Fibroblast of lung (primary cell): ENCODE measurements at places on chromosomes 2 and 18.

DNA sequence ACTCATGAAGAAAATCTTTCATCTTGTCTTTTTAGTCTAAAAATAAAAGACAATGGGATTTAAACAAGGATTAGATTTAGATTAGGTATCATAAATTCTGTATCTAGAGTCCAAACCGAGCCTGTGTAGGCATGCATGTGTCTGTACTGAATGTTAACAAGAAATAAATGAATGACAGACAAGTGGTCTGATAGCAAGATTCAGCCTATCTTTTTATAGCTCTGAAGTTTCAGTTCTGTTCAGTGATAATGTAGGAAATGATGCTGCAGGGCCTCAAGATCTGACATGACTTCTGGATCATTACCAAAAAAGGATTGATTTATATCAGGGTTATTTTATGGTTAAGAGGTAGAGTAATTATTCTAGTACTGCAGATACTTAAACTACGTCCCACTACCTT is 137.0 kb upstream of the ATP5MC3 start:
- DNase-seq, result no peak
- H3K36me3 ChIP-seq, result no peaks in the 10 kb centered on the region
- no peaks in the 10 kb centered on the region for H3K27me3 ChIP-seq
- H3K4me1 ChIP-seq, result no peaks in the 10 kb centered on the region
- no peak overlapping the region for H3K4me3 ChIP-seq

- peak; percentile 27 for DNase-seq
- no peaks in the 10 kb centered on the region for H3K36me3 ChIP-seq
- H3K4me3 ChIP-seq, result no peak overlapping the region
- H3K27ac ChIP-seq, result no peak overlapping the region
- H3K27me3 ChIP-seq, result no peaks in the 10 kb centered on the region
Measured at GRCh38 chr2:196487417-196487816, 152.1 kb upstream of the CCDC150 start.

- no peaks in the 10 kb centered on the region for H3K36me3 ChIP-seq
- peak overlapping the region; percentile 63 for H3K27ac ChIP-seq
Measured at GRCh38 chr2:216316743-216317142, 55.5 kb downstream of the MARCHF4 start.

DNA sequence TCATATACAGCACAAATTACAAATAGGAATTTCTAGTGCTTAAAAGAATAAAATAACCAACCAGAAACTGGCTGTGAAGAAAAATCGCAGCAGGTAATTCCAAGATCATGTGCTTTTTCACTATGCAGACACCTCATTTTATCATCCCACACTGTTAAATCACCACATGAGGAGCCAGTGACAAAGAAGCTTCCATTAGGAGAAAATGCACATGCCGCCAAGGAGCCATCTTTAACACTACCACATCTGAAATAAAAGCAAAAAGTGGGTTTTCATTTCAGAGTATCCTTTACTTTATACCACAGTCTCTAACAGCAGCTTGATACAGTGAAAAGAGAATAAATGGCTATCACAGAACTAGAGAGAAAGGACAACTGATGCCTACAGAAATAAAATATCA is 6.8 kb downstream of the WDSUB1 start:
- DNase-seq, result no peak
- no peaks in the 10 kb centered on the region for H3K27me3 ChIP-seq
- H3K4me3 ChIP-seq, result no peak overlapping the region
- H3K27ac ChIP-seq, result no peak overlapping the region
- no peaks in the 10 kb centered on the region for H3K4me1 ChIP-seq

- H3K4me1 ChIP-seq, result peaks cover 6% of the 10 kb centered on the region
- H3K27ac ChIP-seq, result peak overlapping the region; percentile 87
- peak; percentile 59 for DNase-seq
- peaks cover 2% of the 10 kb centered on the region for H3K36me3 ChIP-seq
Measured at GRCh38 chr2:9844036-9844483, 786 bp downstream of the TAF1B start.

DNA sequence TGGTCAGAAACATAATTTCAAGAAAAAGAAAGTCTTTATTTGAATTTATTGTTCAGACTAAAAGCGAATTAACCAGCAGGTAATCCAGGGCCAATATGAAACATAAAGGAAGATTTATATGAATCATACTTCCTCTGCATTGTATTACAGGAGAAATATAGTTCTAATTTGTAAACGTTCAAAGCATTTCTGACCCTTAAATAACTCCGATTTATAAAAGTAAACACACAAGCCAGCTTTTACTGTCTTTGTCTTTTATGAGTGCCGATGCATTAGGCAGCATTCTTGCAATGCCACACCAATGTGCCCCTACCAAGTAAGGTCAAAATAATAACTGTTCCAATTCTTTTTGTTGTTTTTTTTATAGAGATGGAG is 118.8 kb upstream of the RBBP8 start:
- no peak overlapping the region for H3K4me3 ChIP-seq
- no peak for DNase-seq
- no peaks in the 10 kb centered on the region for H3K4me1 ChIP-seq
- no peaks in the 10 kb centered on the region for H3K36me3 ChIP-seq

DNA sequence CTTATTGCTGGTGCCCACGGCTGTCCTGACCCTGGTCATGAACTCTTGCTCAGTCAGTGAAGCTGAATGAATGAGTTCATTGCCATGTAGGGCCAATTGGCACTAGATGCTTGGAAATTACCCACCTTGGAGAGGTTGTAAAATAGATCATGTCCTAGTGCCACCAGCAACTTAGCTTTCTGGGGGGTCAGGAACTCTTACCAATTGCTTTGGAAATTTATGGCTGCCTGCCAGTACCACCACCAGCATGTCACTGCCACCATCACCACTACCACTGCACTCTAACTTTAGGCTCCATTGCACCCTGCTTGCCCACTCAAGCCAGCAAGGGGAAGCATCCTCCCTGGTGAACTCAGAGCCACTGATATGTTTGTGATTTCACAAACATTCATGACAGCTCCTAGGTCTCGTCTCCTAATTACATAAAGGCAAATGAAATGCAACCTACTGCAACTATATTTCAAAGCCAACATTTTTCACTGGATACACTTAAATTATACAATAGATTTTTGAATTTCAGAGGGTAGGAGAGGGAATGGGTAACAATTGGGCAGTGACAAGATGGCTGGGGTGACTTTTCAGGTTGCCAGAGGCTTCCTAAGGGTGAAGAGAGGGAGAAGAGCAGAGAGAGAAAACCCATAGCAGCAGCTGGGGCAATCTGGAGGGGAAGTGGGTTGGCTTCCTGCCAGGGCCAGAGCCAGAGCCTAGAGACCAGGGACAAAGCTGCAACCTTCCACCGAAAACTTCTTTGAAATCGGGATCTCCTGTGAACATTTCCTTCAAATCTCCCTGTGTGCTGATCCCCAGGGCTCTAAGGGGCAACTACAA is 3.5 kb upstream of the EMILIN1 start:
- no peak overlapping the region for H3K27ac ChIP-seq
- DNase-seq, result peak; percentile 59
- no peaks in the 10 kb centered on the region for H3K36me3 ChIP-seq

GRCh38 chr2:241248897-241249296 is 60.4 kb downstream of the ANO7 start:
- H3K4me1 ChIP-seq, result no peaks in the 10 kb centered on the region
- no peak overlapping the region for H3K4me3 ChIP-seq
- H3K27ac ChIP-seq, result no peak overlapping the region
- no peak for DNase-seq
- peaks cover 49% of the 10 kb centered on the region for H3K36me3 ChIP-seq

DNA sequence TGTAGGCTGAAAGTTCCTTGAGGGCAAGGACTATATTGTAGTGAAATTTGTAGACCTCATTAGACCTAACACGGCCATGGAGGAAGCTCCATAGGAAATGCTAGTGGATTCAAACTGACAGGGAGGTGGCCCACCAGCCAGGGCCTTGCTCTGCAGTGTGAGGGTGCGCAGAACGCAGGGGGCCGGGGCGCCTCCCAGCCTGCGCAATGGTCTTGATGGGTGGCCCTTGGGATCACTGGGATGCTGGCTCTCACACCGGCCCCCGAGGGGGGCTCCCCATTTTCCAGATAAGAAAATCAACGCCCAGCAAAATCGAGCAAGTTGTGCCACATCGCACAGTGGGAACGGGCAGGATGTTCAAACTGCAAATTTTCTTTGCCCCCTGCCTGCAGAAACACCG is 655.4 kb downstream of the GALR1 start:
- H3K27ac ChIP-seq, result no peak overlapping the region
- no peak overlapping the region for H3K4me3 ChIP-seq
- H3K27me3 ChIP-seq, result no peaks in the 10 kb centered on the region
- H3K4me1 ChIP-seq, result no peaks in the 10 kb centered on the region

DNA sequence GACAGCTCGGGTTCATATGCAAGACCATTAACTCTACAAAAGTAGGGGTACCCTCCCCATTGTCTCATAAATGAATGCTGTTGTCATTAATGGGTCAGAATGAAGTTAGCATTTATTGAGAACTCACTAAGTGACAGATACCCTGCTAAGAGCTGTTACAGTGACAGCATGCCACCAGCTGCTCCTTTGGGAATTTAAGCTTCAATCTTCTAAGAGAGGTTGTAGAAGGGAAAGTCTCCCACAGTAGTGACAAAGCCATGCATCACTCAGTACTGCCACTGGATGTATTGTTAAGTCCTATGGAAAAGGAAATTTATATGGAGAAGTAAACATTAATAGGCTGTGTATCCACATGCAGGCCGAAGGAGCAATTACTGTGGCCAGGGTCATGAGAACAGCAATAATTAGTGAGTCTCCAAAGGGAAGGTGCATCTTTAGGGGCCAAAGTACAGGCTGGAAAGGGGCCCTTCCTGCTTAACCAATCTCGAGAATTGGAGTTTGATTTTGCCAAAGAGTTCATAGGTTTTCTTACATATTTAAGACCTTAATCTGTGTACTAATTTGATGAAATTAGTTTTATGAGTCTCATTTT is 64.5 kb upstream of the FAM124B start:
- H3K27me3 ChIP-seq, result no peaks in the 10 kb centered on the region
- no peak overlapping the region for H3K27ac ChIP-seq
- no peaks in the 10 kb centered on the region for H3K36me3 ChIP-seq
- no peak overlapping the region for H3K4me3 ChIP-seq
- H3K4me1 ChIP-seq, result no peaks in the 10 kb centered on the region

DNA sequence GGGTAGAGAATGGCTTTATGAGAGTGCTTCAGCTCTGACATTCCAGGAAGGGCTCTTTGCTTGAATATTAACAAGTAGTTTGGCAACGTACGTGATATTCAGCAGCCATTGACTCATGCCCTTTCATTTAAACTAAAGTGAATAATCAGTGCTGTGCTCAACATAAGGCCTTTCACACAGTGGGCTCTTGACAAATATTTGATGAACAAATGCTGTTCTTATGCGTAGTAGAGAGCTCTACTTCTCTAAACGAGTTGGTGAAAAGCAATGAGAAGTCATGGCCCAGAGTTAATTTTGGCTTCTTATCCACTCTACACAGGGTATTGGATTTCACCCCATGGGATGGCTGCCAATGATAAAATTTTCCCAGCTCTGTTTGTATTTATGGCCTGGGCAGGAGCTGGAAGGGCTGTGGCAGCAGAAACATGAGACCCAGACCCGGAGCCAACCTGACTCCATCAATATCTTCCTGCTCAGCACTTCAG is 338.9 kb downstream of the CCDC85A start:
- no peaks in the 10 kb centered on the region for H3K36me3 ChIP-seq
- H3K27ac ChIP-seq, result no peak overlapping the region
- DNase-seq, result peak; percentile 77
- H3K4me1 ChIP-seq, result no peaks in the 10 kb centered on the region
- no peak overlapping the region for H3K4me3 ChIP-seq

DNA sequence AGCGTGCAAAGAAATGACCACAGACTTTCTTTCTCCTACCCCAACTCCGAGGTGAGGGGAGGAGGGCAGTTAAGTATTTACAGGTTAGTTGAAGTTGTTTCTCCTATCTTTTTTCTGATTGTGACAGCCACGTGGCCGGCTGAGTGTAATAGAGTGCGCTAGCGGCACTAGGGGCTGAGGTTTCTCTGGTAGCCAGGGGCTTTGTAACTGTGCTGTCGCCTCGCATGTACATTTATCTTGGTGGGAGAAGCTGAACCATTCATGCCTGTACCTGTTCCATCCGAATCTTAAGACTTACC is 214.1 kb upstream of the STON1 start:
- H3K36me3 ChIP-seq, result no peaks in the 10 kb centered on the region
- H3K27me3 ChIP-seq, result no peaks in the 10 kb centered on the region
- H3K4me1 ChIP-seq, result peaks cover 4% of the 10 kb centered on the region
- no peak for DNase-seq
- H3K4me3 ChIP-seq, result peak overlapping the region; percentile 92
- H3K27ac ChIP-seq, result peak overlapping the region; percentile 95

DNA sequence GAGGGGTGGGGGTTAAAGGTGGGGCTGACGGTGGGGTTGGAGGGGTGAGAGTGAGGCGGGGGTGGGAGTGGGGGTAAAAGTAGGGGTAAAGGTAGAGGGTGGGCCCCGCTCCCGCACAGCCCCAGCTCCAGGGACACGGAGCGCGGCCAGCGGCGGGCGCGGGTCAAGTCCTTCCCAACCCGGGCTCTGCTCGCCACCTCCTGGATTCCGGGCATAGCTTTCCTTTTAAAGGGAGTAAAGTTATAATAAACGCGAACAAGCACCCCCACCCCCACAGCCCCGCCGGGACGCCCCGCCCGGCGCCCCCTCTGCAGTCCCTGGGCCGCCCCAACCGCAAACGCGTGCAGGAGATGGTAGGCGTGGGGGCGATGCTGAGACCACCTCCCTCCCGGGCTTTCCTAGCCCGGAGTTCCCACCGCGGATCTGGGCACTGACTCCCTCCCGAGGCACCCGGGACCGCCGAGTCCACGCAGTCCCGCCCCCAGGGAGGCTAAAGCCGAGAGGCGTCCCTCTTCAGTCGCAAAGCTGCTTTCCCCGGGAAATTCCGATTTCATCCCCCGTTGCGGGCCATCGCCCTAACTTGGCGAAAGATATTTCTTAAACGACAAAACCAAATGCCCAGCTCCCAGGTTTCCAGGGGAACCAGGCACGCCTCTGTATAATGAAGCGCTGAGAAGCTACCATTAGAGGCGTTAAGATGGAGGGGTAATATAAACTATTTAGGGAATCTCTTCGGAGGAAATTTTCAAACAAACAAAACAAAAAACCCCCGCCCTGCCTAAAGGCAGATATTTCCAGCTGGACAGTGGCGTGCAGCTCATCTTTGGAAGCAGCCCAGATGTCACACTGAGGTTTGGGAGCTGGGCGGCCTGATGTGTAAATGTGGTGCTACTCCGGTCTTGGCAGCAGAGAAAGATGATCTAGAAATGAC is at the start of gene LIMS2:
Gene LIMS2, minus strand, starts transcription at position 200 of the 931 bp plus-strand sequence. CDS start 506 bp downstream, outside the sequence.
- no peaks in the 10 kb centered on the region for H3K4me1 ChIP-seq
- no peak within 1 kb of the TSS for H3K27ac ChIP-seq
- H3K36me3 ChIP-seq, result no peaks in the 10 kb centered on the region
- H3K4me3 ChIP-seq, result peak within 1 kb of the TSS; percentile 62

DNA sequence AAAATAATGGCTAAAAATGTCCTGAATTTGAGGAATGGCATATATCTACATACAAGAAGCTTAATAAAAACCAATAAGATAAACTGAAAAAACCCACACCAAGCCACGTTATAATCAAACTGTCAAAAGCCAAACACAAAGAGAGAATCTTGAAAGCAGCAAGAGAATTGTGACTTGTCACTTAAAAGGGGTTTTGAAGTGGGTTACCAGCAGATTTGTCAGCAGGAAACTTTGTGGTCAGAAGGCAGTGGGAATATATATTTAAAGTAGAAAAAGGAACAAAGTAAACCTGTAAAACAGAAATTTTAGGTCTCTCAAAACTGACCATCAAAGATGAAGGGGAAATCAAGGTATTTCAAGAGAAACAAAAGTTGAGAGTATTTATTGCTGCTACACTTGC is 171.9 kb upstream of the CNTNAP5 start:
- H3K27me3 ChIP-seq, result no peaks in the 10 kb centered on the region
- no peak overlapping the region for H3K27ac ChIP-seq
- H3K4me3 ChIP-seq, result no peak overlapping the region

- H3K4me3 ChIP-seq, result no peak overlapping the region
- peaks cover 4% of the 10 kb centered on the region for H3K4me1 ChIP-seq
- no peaks in the 10 kb centered on the region for H3K27me3 ChIP-seq
- no peak overlapping the region for H3K27ac ChIP-seq
- no peak for DNase-seq
- H3K36me3 ChIP-seq, result no peaks in the 10 kb centered on the region
Measured at GRCh38 chr2:207688597-207688996, 22.8 kb upstream of the CCNYL1 start.
